Left colon (tissue), 2 donors: ENCODE measurements at places on chromosomes 12 and 14. TPM values are rescaled to one million over a fixed set of nuclear protein-coding genes. Genes with fewer than 3 reads are reported as not detected.

GRCh38 chr14:63899953-63900352 lies 47.1 kb downstream of the SYNE2 start:
- no peak for DNase-seq

- peak; percentile 87 for DNase-seq
Observed at GRCh38 chr12:124916374-124917134, 2.1 kb upstream of the UBC start.

KRT75 gene
- not detected for total RNA-seq

GRCh38 chr14:91899213-91899612 lies 31.9 kb upstream of the TC2N start:
- DNase-seq: no peak

RILPL2 gene
- 1.1 TPM for total RNA-seq

GRCh38 chr12:113190761-113191160 lies 5.2 kb downstream of the RITA1 start:
- no peak for DNase-seq

TAS2R8 gene
- total RNA-seq: not detected
